ENCODE measurements at places on chromosomes 1 and 21. TPM values are rescaled to one million over a fixed set of nuclear protein-coding genes. Genes with fewer than 3 reads are reported as not detected.

Gene OMA1
- 71.8 TPM for total RNA-seq

Gene ERICH3
- total RNA-seq: 3.4 TPM

Gene TUT4
- total RNA-seq: 180 TPM

Gene PLXNA2
- total RNA-seq: 43.6 TPM

Gene COL6A2
- total RNA-seq: 631 TPM

Gene VWA1
- total RNA-seq: 19.8 TPM

Gene PTAFR
- 2.0 TPM for total RNA-seq

Gene GJB3
- total RNA-seq: 1.6 TPM

Gene S100B
- total RNA-seq: 67.8 TPM

Gene CCDC27
- total RNA-seq: not detected

Gene SLC45A1
- 2.3 TPM for total RNA-seq

Gene AMY2A
- total RNA-seq: 0.44 TPM

Gene PLA2G2F
- not detected for total RNA-seq

Gene GNG4
- 9.9 TPM for total RNA-seq

Gene MEAF6
- 117 TPM for total RNA-seq

Gene TCP10L
- total RNA-seq: 5.5 TPM

Gene ZNF648
- total RNA-seq: 0.71 TPM

Gene CD55
- 27.0 TPM for total RNA-seq

Gene ARHGEF19
- 12.5 TPM for total RNA-seq

Gene ARV1
- total RNA-seq: 18.6 TPM

Gene HES5
- total RNA-seq: 65.1 TPM

Gene FAM177B
- total RNA-seq: 0.82 TPM

Gene COL8A2
- total RNA-seq: 65.4 TPM

Gene UTS2
- not detected for total RNA-seq

Gene ARHGAP29
- total RNA-seq: 71.7 TPM
